ENCODE measurements at places on chromosomes 3 and 15.

DNA sequence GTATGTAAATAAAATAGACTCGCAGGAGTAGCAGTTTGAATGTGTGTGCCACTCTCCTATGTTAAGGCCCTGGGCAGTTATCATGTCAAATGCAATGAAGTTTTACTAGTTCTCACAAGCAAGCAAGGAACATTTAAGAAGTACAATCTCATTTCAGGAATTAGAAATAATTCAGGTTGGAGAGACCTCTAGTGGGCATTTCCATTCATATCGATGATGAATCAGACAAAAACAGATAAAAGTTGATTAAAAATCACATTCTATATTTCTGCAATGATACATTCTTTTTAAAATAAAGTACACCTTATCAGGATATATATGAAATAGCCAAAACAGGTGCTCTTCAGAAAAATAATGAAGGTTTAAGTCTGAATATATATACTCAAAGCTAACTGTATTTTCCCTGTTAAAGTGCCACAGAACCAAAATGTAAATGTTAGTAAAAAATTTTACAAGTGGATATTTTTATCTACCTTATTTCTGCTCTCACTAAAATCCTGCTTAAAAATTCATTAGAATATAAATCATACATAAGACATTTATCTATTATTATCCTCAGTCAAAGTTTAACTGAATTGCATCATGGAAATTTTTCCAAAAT lies 492.4 kb upstream of the FRG2C start:
- DNase-seq, result no peak

- no peak for DNase-seq
Observed at GRCh38 chr3:113269661-113270060, 58.3 kb downstream of the BOC start.

DNA sequence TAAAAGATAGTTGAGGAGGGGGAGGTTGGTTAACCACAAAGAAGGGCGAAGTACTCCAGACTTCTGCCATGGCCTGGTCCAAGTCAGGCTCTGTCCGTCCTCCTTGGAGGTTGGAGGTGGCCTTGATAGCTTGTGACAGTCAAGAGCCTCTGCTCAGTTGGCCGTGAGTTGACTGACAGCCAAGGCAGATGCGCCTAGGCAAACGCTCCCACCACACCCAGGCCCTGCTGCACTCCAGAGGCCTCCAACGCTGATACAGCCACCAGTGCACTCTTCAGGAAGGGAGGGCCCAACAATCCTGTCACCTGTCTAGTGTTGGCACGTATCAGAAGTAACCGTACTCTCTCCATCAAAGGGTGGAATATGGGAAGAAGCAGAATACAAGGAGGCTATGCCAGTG lies 9.3 kb downstream of the RBPMS2 start:
- no peak for DNase-seq

GRCh38 chr3:119211193-119211592 lies 29.5 kb downstream of the B4GALT4 start:
- DNase-seq, result no peak

- peak; percentile 47 for DNase-seq
Observed at GRCh38 chr3:46097691-46098241, 70.5 kb upstream of the XCR1 start.

DNA sequence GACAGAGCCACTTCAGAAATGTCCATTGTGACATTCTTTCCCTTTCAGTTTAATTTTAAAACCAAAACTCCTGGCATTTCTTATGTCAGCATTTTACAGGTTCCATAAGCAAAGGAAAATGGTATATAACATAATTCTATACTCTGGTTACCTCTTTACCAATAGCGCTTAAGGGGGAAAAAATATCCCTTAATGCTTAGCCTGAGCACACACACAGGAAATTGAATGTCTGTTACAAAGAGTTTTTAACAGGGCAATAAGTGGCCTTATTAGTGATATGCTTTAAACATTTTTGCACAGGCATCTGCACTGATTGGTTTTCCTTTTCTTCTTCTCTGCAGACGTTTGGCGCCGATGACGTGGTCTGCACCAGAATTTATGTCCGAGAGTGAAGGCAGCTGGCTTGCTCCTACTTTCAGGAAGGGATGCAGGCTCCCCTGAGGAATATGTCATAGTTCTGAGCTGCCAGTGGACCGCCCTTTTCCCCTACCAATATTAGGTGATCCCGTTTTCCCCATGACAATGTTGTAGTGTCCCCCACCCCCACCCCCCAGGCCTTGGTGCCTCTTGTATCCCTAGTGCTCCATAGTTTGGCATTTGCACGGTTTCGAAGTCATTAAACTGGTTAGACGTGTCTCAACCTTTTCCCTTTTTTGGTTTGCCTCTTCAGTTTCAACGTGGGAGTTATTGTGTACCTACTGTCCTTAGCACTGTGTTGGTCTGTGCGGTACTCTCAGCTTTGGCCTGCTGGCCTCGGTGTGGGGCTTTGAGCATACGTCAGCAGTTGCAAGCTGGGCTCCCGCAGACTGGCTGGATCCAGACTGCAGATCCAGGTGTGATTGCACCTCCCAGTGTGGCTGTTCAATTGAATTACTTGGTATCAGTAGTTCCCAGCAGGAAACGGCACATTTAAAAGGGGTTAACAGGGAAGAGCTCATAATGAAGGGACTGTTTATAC lies 7.7 kb downstream of the CRABP1 start:
- DNase-seq, result no peak

DNA sequence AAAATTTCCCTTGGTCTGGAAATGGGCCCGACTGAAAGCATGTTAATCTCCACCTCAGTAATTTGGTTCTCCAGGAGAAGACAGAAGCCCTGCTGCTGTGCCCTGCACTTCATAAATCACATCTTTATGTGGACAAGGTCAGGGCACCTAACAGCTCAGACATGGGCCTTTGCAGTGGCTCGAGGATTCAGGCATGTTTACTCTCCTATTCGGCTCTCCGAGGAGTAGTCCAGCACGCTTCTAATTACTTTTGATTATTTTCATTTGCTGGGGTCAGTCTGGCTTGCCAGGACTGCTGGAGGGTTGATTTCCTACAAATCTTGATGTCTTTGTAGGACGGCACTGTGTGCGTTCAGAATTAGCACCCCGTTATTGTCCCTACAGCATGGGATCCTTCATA lies 511.2 kb downstream of the MECOM start:
- DNase-seq, result no peak

- DNase-seq, result no peak
Observed at GRCh38 chr15:60551781-60552161, 72.8 kb upstream of the ICE2 start.

DNA sequence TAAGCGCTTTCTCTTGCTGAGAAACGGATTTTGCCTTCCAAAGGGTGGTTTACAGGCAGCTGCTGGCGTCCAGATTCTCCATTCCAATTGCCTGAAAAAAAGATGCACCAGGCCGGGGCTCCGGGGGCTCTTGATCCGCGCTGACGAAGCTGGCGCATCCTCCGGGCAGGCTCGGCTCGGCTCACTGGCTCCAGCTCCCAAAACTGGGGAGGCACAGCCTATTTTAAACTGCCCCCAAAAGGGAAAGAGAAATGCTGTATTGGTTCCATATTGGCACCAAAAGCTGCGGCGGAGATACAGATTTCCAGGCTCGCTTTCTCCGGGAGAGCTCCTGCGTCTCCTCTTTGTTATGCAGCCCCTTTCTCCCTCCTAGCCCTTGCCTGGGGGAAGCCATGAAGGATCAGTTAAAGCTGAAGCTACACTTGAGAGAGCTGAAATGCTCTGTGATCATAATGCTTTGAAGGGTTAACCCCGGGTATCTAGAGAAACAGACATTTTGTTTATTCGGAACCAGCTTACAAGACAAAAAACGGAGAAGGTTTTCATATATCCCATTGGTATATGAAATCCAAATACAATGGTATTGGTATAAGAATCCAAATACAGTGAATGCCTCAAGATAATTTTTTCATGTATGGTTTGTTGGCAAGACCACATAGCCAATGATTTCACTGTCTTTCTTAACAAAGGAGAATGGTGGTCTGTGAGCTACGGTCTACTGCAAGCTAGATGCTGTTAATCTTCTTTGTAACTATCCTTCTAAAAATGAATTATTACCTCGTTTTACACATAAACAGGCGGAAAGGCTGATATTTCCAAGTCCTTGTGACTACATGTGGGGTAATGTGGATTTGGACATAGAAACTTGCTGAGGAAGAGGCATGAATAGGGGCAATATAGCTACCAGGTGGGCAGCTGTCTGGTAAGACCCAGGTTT lies 693 bp downstream of the CD200 start:
- peak; percentile 21 for DNase-seq

GRCh38 chr3:174907628-174908407 lies 48.7 kb downstream of the NAALADL2 start:
- DNase-seq, result no peak

DNA sequence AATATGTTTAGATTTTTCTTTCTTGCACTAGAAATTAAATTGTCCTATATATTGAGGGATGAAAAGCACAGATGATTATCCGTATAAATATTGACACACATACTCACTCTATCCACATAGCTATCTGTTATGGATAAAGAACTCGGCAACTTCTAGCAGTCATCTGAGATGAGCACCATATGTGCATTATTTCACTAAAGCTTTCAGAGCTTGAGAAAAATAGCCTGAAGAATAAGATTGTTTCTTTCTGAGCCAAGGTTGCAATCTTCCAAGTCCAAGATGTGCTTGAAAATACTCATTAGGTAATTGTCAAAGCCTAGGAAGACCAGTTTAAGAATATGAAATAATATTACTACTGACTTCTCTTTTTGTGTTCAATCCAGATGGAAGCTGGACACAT lies 40.5 kb downstream of the COL8A1 start:
- DNase-seq, result no peak

GRCh38 chr15:22918056-22918455 lies 62.1 kb downstream of the CYFIP1 start:
- no peak for DNase-seq

DNA sequence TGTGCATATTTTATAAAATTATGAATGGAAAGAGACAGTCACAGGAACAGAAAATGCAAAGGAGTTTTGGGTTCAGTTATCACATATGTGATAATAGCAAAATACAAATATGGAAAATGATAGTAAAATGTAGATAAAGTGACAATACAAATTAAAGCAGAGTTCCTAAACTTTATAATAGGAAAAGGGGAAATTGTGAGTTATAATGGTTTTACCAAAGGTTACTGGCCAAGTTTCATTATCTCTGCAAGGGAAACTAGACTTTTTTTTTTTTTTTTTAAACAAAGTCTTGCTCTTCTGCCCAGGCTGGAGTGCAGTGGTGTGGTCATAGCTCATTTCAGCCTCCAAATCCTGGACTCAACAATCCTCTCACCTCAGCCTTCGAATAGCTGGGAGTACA lies 228.7 kb upstream of the CGNL1 start:
- no peak for DNase-seq

GRCh38 chr3:9175421-9175820 lies 74.0 kb downstream of the SRGAP3 start:
- no peak for DNase-seq

DNA sequence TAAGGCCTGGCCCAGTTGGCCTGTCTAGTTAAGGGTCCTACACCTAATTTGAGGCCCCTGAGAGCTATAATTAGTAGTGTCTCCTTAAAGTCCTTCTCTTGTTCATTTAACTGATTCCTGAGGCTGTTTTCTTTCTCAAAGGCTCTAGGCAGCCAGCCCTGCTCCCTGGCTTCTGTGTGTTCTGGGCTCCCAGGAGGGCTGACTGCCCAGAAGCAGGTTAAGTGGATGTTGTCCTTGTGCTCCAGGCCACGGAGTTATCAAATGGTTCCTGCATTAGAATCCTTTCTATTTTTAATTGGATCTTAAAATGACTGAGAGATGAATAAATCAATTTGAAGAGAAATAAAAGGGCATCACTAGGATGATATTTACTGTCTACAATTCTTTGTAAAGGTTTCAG lies 140.0 kb downstream of the SNRK start:
- DNase-seq, result no peak

DNA sequence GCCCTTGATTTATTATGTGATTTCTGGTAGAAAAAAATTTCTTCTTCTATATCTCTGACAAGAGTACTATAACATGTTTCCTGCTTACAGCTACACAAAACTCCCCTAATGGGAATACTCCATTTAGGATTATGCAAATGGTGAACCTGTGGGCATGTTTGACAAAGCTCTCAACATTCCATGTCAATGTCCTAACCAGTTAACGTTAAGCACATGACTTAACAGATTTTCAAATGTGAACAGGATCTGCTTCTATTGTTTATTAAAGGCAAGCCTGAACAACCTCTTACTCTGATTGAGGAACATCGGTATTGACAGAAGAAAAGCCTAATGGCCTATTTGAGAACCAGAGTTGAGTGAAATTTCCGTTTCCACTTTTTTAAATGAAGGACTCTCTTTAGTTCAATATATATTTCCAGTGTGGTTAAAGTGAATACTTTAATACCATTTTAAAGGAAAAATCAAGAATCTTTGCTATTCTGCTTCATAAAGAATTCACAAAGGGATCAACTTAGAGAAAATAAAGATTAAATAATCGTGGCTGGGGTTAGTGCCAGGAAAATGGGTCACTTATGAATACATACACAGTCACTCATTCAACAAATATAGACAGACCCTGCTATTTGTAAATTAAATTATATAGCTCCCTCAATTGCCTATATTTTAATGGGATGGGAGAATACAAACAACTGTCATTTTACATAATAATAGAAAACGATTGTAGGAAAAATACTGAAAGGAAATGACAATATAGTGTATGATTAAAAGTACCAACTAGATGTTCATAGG lies 300.3 kb upstream of the CBLB start:
- no peak for DNase-seq

- DNase-seq, result no peak
Observed at GRCh38 chr3:90091549-90091948, 984.1 kb downstream of the EPHA3 start.

- no peak for DNase-seq
Observed at GRCh38 chr3:126213379-126214028, 33.1 kb upstream of the ALDH1L1 start.

DNA sequence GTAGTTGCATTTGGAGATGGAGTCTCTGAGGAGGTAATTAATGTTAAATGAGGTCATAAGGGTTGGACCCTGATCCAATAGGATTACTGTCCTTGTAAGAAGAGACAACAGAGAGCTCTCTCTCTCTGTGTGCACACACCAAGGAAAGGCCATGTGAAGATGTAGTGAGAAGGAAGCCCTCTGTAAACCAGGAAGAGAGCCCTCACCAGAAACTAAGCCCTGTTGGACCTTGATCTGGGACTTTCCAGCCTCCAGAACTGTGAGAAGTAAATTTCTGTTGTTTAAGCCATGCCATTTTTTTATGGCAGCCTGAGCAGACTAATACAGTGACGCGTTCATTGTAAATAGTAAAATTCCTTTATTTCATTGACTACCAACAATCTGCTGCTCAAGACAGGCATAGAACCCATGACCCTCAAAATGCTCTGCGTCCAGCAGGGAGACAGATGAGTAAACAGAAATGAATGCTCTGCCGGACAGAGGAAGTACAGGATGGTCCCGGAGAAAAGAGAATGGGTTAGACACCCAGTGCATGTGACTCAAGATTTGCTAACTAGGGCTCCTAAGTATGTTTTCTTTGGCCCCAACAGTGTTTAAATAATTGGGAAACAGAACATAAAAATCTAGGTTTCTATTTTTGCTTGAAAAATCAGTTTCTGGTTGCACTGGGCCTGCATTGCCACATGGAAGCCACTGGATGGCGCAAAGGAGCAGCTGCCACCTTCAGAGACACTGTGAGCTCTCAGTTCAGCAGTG lies 37.9 kb upstream of the TNFAIP8L3 start:
- peak; percentile 32 for DNase-seq

GRCh38 chr3:87987952-87988351 lies 70.9 kb downstream of the CGGBP1 start:
- DNase-seq, result no peak

GRCh38 chr3:29143151-29143550 lies 137.7 kb upstream of the RBMS3 start:
- no peak for DNase-seq

GRCh38 chr3:65575376-65575840 lies 463.3 kb downstream of the MAGI1 start:
- DNase-seq, result no peak

Measured in GM13976 (cell line).